ENCODE measurements at places on chromosomes 1 and 21. TPM values are rescaled to one million over a fixed set of nuclear protein-coding genes. Genes with fewer than 3 reads are reported as not detected.

DNA sequence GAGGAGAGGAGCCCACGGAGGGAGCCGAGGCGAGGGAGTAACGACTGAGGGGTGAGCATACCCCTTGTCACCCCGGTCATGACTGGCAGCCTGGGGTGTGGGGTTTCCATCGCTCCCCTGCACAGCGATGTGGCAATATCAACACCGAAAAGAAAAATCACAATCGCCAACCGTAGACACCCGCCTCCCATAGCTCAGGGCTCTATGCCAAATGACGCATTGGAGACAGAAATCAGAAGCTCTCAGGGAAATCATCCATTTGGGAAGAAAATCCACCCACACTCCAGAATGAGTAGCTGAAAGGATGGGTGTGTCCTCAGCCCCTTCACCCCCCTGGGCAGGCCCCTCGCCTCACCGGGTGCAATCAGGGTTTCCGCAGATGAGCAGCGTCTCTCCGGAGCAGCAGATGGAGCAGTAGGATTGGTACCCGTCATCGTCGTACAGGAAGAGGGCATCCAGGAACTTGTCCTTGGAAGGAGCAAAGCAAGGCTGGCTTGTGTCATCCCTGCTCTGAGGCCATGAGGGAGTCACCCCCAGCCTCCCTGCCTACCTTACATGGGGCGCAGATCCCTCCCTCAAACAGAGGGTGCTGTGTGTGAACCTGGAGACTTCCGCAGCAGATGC lies 2.5 kb downstream of the DNMT3L start:
- DNase-seq, result no peak

GRCh38 chr21:24693779-24694178 lies 913.5 kb downstream of the MRPL39 start:
- DNase-seq, result no peak

GRCh38 chr1:24047110-24047477 lies 64.8 kb downstream of the MYOM3 start:
- DNase-seq, result no peak

DNA sequence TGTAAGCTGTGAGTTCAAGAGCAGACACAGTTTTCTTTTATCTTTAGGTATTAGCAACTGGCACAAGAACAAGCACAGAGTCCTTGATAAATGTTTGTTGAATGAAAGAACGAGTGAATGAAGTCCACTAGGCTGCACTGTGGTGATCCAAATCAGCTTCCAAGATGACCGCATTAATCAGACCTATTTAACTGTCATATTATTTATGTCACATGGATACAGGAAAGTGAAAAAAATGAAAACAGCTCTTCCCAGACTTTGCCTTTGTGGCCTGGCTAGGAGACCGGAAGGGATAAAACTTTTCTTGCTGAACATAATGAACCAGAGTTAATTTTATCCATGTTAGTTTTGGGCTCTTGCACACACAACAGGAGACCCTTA lies 261.3 kb downstream of the TNR start:
- DNase-seq, result peak; percentile 48

- no peak for DNase-seq
Measured at GRCh38 chr1:185775501-185775900, 41.3 kb downstream of the HMCN1 start.

DNA sequence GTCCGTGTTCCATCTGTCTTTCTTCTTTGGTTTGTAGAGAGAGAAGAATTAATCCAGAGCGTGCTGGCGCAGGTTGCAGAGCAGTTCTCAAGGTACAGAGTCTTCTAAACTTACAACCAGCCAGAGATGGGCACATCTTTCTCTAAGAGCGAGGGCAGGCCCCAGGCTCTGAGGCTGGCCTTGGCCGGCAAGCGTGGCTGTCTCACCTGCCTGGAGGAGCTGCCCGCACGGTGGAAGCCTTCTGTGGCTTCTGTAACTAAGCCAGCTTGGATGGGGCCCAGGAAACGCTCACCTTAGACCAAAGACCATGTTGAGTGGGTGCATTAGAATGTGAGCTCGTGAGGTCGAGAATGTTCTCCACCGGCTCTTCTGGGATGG lies 78.6 kb downstream of the PDE9A start:
- DNase-seq, result no peak

- no peak for DNase-seq
Measured at GRCh38 chr1:161159913-161160243, 578 bp downstream of the USP21 start.

DNA sequence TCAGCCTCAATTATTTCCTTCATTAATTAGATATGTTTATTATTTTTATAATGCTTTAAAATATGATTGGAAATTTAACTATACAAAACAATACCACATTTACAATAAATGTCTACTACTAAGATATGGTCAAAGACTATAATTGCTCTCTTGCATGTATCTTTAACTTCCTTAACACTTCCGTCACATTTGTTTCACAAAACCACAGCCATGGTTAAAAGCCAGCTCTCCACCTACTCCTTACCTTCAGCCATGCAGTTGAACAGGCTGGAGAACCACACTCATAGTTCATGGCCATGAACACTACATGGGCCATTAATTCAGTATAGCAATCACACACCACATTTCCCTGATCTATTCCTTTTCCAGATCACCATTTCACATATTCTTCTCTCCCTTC lies 72.2 kb downstream of the NME7 start:
- DNase-seq, result no peak

GRCh38 chr1:175221557-175222175 lies 29.1 kb upstream of the KIAA0040 start:
- no peak for DNase-seq

DNA sequence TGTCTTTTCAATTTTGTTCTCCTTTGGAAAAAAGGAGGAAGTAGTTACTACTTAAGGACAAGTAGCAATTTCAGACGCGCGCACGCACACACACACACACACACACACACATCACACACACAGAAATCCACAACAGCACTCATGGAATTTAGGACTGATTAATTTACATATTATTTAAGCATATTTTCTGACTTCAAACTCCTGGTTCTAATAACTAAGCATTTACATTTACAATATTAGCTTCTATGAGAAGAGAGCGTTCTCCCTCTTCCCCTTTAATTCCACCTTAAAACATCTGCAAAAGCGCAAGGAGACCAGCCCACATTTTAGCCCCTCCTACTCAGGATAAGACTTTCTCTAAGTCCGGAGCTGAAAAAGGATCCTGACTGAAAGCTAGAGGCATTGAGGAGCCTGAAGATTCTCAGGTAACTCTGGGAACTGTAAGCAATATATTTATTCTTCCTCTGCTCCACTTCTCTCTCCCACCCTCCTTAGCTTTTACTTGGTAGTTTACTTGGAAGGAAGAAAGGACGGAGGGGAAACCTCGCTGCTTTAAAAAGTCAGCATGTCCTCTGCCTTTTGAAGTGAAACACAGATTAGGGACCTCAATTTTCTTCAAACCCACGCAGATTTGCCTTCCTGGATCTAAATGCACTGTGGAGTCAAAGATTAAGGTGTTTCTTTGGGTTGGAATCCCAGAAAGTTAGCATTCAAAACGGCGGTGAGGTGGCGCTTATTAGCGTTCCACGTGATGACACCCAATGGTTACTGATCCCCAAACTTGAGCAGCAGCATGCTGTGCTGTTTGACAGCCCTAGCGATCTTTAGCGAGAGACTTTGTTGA lies at the start of gene PLA2G4A:
Gene PLA2G4A (plus strand): TSS at position 339 of the 844 bp plus-strand sequence. CDS start 25,406 bp downstream, outside the sequence.
- peak; percentile 47 for DNase-seq

DNA sequence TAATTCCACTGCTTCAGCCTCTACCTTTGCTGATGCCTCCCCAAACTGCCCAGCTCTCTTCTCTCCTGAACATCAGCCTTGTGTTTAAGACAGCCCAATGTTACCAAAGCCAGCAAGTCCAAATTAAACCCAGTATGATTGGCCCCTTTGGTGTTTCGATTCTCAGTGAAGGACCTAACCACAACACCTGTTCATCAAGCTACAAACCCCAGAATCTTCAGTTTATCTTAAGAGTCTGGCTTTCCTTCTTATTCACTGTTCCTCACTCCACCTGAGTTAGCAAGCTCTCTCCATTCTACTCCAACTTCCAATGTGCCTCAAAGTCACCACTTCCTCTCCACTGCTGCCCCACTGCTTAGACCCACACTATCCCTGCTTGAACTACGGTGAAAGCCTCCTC lies 25.5 kb upstream of the ITPKB start:
- DNase-seq, result no peak

DNA sequence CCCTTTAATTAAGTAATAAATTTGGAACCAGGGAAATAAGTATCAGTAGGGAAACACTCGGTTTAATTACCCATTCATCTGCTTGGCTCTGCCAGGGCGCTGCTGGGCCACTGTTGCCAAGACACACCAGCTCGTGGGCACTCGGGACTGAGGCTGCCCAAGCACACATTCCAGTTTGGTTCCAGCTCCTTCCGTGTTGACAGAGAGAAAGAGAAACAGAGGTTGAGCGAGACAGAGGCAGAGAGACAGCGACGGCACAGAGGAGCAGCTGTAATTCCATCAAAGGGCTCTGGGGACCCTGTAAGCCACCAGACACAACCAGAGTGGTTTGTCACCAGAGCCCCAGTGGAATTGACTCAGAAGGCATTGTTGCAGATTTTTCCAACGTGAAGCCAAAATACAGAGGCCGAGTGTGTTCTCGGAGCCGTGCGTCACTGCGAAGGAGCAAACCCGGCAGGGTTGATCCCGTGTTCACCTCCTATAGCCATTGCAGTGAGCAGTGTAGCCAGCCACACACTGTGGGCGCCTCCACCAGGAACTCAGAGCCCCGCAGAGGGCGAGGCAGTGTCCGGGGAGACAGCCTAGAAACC lies 33.5 kb downstream of the SYF2 start:
- peak; percentile 11 for DNase-seq

GRCh38 chr1:213985209-213986019 lies 2.4 kb upstream of the PROX1 start:
- no peak for DNase-seq

GRCh38 chr1:97791251-97791650 lies 129.6 kb downstream of the DPYD start:
- no peak for DNase-seq

DNA sequence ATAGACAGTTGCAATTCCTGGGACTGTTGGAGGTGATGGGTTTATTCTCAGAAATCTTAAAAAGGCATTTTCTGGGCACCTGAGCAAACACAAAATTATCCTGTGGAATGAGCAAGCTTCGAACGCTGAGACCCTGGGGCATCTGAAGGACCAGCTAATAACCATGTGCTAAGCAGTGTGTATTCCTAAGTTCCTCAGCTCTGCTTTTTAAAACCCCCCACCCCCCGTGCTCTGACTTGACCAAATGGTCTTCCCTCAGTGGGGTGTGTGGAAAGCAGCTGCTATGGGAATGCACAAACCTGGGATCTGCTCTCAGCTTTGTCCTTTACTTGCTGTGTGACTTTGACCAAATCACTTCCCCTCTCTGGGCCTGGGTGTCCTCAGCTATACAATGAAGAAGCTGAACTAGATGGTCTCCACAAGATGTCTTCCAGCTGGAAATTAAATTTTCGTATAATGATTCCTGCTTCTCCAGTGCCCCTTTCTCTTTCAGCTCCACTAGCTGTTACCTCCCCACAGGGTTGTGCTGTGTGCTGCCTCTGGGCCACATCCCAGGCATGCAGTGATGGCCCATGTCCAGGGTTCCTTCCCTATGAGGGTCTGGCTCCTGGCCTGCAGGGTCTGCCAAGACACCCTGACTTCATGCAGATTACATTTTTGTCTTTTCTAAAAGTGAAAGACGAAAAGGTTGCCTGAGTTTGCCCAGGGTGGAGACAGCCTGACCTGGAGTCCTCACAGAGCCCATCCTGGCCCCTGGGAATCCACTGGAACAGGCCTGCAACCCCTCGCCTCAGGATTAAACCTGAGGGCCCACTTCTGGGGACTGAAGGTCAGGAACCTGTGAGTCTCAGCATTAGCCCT lies 14.9 kb upstream of the CD247 start:
- DNase-seq, result no peak

GRCh38 chr21:42061986-42062235 lies 9.2 kb upstream of the UMODL1 start:
- DNase-seq, result no peak

GRCh38 chr1:112904071-112904830 lies 51.7 kb downstream of the SLC16A1 start:
- peak; percentile 66 for DNase-seq

The XKR8 gene
- 6.5 TPM for total RNA-seq

The MYCL gene
- 0.44 TPM for total RNA-seq

The CXADR gene
- total RNA-seq, result 77.6 TPM

The ITGB2 gene
- 0.22 TPM for total RNA-seq

The EPHA8 gene
- total RNA-seq, result not detected

The KIF21B gene
- total RNA-seq, result 2.0 TPM

The RGS4 gene
- total RNA-seq, result 2.8 TPM

The IKBKE gene
- total RNA-seq, result 11.1 TPM

The IFI44L gene
- 0.44 TPM for total RNA-seq

The USH2A gene
- not detected for total RNA-seq

All from lung microvascular endothelial cell (primary cell).